Suppressor macrophage treated with lipopolysaccharide for 4 hours (primary cell): ENCODE measurements at places on chromosomes 16 and 17.

- peak; percentile 76 for DNase-seq
Observed at GRCh38 chr16:68084504-68085258, 489 bp upstream of the NFATC3 start.

DNA sequence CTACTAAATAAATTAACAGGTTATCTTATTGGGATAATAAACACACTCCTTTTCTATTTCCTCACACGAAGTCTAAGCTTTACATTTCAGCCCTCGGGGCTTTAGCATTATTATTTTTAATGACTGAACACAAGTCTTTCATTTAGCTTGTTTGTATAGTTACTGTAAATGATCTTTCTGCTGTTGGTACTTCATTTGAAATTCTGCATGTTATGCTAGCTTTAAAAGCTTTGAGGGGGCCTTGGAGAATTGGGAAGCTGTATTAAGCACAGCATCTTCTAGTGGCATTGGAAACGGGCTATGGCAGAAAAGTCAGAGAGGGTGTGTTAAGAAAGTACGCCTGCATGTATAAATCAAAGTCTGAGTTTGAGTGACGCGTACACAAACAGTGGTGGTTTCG is 243.7 kb downstream of the FTO start:
- DNase-seq = no peak

DNA sequence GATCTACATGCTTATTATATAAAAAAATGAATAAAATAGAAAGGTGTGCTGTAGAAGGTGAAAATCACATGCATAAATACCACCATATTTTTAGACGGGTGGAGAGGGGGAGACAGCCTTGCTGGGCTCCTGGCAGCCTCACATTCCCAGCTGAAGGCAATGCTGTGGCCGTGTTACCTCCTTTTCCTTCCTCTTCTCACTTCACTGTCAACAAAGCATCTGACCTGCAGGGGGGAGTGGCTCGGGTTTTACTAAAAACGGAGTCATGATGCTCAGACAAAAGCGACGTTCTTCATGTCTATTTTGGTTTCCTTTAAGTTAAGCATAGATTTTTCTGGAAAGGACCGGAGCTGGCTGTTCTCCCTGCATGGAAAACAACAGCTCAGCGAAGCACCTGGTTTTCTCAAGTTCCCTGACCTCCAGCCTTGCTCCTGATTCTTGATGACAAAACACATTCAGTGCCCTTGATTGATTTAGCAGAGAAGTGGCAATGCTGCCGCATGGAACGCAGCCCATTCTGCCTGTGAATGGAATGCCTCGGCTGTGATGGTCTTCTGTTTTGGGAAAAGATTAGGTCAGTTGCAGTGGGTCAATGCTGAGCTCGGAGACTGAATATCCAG is 5.5 kb upstream of the RPTOR start:
- DNase-seq = no peak

DNA sequence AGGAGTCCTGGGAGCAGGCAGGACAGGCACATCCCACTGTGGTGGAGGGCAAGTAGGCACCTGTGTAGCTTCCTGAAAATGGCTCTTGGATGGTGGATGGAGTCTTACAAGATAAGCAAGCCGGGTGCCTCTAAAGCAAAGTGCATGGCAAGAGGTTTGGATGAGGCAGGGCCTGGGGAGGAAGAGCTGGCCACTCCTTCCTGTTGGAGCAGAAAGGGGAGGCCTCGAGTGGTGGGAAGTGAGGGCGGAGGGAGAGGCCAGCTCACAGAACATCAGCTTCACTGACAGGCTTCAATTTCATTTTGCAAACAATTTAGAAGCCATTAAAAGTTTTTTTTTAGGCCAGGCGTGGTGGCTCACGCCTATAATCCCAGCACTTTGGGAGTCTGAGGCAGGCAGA is 31.0 kb downstream of the CD300A start:
- DNase-seq = peak; percentile 33

GRCh38 chr17:72978593-72979218 is 113.8 kb downstream of the SLC39A11 start:
- no peak for DNase-seq

- DNase-seq = peak; percentile 64
Observed at GRCh38 chr17:15157051-15157450, 108.1 kb downstream of the PMP22 start.

DNA sequence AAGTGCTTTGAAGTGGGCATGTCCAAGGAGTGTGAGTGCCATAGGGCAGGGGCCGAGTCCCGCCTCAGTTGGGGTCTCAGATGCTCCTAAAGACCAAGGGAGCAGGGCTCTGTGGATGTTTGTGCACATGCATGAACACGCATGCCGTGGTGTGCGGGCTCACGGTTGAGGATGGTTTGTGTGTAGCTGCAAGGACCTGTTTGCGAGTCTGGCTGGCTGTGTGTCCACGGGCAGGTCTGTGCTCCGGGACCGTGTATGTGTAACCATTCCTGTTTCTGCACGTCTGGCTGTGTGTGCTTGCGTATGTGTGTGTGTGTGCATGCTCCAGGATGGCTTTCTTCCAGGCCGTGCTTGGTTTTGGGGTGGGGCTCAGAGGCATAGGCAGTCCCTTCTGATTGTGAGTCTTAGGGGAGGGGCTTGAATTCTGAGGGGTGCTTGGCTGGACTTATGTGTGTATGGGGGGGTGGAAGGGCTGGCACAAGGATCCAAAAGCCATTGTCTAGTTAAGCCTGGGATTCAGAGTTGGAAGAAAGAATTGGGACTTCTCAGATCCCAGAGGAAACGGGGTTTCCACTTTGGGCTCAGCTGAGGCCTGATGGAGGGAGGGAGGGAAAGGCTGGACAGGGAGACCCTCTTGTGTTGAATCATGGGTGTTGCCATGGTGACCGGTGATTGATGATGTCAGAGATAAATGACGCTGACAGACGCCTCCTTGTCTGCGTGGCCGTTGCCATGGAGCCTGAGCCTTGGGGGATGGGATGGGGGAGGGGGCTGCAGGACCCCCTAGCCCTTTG is 14.4 kb downstream of the GJD3 start:
- DNase-seq = no peak

DNA sequence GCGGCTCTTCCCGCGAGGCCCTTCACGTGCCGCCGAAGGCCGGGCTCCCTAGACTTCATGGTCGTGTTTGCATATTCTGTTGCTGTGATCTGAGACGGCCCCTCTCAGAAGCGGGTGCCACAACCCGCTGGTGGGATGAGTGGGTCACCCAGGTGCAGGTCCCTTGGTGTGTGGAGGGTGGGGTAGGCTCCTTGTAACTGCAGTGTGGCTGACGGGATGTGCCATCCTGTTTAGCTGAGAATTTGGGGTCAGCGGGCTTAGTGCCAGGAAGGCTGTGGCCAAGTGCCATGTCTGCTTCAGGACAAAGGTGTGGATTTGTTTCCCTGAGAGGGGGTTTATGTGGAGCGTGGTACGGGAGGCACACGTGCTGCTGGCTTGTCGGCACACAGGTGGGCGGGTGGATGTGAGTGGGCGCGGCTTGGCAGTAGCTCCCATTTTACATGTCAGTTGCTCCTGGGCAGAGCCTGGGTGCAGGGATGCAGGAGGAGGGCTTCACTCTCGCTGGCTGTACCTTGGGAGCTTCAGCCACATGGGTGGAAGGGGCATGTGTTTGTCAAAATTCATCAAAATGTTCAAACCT is 9.2 kb upstream of the WFIKKN1 start:
- no peak for DNase-seq

GRCh38 chr17:17480593-17481148 is 3.9 kb downstream of the MED9 start:
- no peak for DNase-seq

DNA sequence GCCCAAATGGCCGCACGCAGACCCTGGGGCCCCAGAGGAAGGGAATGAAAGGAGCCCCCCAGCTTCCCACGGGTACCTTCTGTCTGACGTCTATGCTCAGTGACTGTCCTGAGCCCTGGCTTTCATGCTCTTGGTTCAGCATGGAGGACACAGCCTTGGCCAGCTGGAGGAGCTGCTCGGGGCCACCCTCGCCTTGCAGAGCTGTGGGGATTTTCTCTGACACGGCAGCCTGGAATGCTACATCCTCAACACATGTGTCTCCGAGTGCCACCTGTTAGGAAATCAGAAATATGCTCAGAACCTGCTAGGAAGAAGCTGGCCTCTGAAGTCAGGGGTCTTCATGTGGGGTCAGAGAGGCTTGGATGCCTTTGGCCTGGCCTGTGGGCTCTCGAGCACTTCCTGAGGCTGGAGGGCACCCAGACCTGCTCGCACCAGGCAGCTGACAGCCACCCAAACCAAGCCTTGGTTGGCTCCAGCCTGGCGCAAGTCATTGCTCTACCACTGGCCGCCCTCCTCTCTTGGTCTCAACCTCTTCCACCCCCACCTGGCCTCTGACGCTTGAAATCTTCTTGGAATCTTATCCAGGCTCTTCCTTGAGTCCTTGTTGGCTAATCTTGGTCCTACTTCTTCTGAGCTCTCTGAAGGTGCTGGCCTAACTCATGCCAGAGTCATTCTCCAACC is 63.7 kb upstream of the BCO1 start:
- DNase-seq = no peak

GRCh38 chr17:79987187-79987934 is 48.3 kb downstream of the TBC1D16 start:
- DNase-seq = no peak

- DNase-seq = no peak
Observed at GRCh38 chr17:34644941-34645550, 65.7 kb downstream of the TMEM132E start.

- DNase-seq = no peak
Observed at GRCh38 chr17:10083864-10084263, 114.5 kb downstream of the GAS7 start.

DNA sequence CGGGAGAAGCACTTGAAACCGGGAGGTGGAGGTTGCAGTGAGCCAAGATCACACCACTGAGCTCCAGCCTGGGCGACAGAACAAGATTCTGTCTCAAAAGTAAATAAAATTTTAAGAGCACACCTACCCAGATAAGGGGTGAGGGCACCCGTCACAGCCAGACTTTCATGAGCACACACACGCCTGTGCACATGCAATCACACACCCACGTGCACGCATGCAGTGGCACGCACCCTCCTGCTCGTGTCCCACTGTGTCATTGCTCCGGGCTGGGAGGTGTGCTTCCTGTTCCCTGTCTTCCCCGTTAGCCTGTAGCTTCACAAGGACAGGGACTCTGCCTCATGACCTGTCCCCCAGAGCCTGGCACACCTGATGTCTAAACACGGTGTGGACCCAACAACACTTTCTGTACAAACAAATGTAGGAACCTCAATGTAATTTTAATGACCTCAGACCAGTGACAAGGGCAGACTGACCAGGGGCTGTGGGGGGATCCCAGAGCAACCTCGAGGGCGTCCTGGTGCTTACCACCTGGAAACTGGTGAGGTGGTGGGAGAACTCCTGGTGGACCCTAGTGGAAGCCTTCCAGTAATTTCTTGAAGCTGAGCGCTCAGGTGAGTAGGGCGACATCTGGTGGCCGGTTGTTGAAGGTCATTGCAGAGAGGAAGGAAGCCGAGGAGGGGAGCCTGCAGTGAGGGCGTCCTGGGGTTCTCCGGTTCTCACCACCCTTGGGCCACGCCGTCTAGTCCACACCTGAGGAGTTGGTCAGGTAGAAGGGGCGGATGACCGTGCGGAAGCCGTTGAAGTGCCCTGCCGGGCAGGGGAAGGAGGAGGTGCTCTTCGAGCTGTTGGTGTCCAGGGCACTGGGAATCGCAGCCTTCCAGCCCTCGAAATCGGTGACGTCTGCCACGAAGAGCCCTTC is 8.6 kb downstream of the LGALS3BP start:
- DNase-seq = peak; percentile 85

- DNase-seq = no peak
Observed at GRCh38 chr16:30528799-30529457, 2.6 kb upstream of the ZNF768 start.

GRCh38 chr17:49063652-49064051 is 66.5 kb downstream of the IGF2BP1 start:
- no peak for DNase-seq

GRCh38 chr17:77628035-77628434 is 330.5 kb upstream of the TNRC6C start:
- DNase-seq = no peak

DNA sequence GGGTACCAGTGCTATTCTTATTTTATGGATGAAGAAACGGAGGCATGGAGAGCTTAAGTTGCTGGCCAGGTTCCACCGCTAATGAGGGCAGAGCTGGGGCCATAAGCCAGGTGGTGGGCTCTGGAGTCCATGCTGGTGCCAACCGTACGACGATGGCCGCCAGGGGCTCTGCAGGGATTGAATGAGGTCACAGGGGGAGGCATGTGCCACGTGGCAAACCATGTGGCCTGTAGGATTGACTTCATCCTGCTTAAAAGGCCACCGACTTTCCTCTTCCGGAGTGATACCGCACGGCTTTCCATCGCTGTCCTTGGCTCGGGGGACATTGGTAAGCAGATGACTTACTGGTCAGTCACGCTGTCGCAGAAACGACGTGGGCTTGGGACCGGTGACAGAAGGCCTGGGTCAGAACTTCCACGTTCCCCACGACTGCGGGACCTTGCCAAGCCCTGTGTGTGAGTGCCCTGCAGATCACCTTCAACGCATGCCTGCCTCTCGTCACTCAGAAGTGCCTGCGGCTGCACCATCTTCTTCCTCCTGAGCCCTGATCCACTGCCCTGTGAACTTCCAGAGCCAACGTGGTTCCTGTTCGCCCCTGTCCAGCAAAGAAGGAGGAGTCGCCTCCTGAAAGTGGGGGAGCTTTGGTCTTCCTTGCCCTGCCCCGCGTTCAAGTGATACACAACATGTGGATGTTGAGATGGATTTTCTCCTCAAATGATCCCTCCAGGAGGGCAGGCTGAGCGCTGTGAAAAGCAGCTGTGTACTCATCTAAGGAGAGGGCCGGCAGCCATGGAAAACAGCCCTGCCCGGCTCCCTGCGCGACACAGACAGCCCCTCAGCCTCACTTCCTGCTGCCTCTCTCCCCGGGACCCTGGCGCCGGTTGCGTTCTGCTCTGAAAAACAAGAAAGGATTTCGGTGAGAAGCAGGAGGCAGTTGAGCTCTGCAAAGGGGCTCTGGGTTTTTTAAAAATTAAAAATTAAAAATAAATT is 176.7 kb downstream of the C16orf95 start:
- DNase-seq = no peak

GRCh38 chr16:19223235-19224170 is 55.5 kb downstream of the SYT17 start:
- peak; percentile 36 for DNase-seq

GRCh38 chr16:77868478-77868877 is 80.1 kb downstream of the VAT1L start:
- DNase-seq = no peak

DNA sequence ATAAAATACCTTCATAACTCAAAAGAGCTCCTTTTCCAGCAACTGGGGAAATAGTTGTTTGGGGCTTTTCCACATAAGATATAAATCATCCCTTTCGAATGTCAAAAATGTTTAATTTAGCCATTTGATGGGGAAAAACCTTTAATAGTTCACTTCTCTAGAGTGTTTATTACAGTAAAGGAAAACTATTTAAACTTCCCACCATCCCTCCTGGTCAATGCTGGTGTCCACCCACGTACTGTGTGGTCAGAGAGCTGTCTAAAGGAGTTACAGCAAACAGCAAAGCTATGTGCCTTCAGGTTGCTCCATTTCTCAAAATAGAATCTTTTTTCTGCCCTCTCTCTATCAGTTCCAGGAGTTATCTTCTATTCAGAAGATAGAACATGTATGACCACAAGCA is 33.5 kb downstream of the KANSL1 start:
- peak; percentile 15 for DNase-seq

GRCh38 chr16:49484451-49484849 is 110.8 kb downstream of the C16orf78 start:
- peak; percentile 23 for DNase-seq

- DNase-seq = no peak
Observed at GRCh38 chr17:28940675-28941074, 10.6 kb downstream of the PHF12 start.

- DNase-seq = no peak
Observed at GRCh38 chr16:49440156-49441065, 66.8 kb downstream of the C16orf78 start.
